Activated CD4-positive, CD25-positive, alpha-beta regulatory T cell treated with anti-CD3 and anti-CD28 coated beads, Interleukin-2, amount 50 U/mL, for 16 hours (primary cell): ENCODE measurements at places on chromosomes 11 and 22.
A peak's percentile ranks its signal among the peaks of the same experiment; 100 is the strongest.

GRCh38 chr11:111935317-111936039, 1.7 kb upstream of the DIXDC1 start:
- DNase-seq: no peak

DNA sequence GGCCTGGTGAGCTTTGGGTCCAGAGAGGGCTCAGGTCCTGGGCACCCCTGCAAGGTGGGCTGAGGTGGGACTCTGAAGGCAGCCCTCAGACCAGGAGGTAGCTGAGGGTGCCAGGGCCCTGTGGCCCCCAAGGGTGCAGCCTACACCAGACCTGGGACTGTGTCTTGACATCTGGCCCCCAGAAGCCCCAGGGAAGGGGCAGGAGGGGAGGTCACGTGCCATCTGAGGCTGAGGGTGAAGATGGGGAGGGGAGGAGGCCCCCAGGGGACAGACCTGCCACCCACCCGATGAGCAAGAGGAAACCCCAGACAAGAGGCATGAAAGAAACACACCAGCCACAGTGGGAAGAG, 520.2 kb downstream of the BRD1 start:
- no peak for DNase-seq

DNA sequence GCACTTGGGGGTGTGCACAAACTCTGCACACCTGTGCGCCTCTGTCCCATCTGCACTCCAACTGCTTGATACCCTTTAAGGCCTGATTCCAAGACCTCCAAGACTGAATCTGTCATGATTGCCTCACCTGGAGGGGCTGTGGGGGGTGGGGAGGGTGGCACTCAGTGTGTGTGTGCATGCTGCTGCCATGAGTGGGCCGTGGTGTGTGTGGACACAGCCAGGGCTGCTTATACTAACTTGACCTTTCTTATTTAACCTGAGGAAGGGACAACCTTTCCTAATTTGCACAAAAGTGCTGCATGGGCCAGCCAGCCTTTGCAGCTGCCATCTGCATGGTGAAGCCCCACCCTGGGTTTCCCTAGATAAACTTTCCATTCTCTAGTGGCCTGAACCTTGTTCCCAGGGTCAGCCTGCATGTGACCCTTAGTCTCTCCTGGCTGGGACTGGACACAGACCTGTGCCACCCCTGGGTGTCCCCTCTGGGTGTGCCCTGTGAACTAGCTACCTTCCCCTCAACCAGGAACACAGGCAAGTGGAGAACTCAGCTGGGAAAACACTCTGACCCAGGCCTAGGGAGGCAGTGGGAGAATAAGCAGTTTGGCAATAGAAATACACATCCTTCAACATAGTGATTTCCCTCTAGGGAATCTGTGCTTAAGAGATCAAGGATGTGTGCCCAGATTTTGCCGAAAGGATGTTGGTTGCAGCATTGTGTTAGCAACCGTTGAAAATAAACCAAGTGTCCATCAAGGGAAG, 45.4 kb upstream of the DKK3 start:
- no peak for DNase-seq

DNA sequence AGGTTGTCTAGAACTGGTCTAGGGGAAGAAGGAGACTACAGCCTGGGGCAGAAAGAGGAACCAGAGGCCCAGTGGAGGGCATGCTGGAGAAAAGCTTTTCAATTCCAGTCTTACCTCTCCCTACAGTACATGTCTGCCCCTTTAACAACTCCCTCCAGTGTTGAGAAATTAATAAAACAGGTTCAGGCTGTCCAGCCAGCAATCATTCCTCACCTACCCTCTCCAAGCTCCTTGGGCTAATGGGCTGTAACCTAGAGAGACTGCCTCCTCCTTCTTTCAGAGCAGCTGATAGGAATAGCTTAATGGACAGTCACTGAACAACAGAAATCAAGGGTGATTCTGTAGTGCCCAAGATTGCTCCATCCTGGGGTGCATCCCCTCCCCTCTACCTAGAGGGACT, 8.8 kb downstream of the SLC35F2 start:
- no peak for DNase-seq

DNA sequence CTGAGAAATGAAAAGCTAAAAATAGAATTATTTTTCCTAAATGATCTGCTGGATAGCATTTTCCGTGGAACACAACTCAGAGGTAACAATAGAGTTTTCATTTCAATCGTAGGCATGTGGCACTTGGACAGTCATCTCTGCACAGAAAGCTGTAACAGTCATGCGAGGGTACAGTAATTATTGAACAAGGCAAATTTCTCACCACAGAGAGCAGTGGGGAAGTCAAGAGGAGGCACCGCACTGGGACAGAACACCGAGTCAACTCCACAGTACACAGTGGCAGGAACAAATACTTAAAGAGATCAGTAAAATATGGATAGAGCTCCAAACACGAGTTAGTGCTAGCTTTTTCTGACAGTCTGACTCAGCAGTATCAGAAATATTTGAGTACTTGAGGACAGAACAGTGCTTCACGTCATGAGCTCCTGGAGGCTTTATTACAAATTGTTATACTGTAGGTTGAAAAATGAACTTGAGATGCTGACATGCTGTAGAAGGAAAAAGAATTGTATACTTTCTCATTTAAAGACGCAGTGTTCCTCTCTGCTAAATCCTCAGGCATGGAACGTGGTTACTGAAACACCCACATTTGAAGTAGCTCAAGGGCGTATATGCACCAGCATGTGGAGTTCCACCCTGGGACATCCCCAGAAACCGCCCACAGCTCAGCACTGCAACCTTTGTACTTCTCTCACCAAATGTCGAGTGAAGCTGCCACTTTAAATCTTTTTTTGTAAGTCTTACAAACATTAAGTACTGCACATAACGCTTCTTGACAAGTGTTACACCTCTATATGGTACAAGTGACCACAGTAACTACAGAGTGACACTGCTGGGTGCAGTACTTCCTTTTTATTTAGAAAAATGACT, 27.4 kb upstream of the YPEL1 start:
- no peak for DNase-seq

- DNase-seq: no peak
These were observed 547.6 kb downstream of the INSC start for GRCh38 chr11:15662285-15662684.

- DNase-seq: no peak
These were observed 10.4 kb downstream of the OAF start for GRCh38 chr11:120221115-120221752.

- DNase-seq: no peak
These were observed 517 bp downstream of the HIRA start for GRCh38 chr22:19430890-19431541.

DNA sequence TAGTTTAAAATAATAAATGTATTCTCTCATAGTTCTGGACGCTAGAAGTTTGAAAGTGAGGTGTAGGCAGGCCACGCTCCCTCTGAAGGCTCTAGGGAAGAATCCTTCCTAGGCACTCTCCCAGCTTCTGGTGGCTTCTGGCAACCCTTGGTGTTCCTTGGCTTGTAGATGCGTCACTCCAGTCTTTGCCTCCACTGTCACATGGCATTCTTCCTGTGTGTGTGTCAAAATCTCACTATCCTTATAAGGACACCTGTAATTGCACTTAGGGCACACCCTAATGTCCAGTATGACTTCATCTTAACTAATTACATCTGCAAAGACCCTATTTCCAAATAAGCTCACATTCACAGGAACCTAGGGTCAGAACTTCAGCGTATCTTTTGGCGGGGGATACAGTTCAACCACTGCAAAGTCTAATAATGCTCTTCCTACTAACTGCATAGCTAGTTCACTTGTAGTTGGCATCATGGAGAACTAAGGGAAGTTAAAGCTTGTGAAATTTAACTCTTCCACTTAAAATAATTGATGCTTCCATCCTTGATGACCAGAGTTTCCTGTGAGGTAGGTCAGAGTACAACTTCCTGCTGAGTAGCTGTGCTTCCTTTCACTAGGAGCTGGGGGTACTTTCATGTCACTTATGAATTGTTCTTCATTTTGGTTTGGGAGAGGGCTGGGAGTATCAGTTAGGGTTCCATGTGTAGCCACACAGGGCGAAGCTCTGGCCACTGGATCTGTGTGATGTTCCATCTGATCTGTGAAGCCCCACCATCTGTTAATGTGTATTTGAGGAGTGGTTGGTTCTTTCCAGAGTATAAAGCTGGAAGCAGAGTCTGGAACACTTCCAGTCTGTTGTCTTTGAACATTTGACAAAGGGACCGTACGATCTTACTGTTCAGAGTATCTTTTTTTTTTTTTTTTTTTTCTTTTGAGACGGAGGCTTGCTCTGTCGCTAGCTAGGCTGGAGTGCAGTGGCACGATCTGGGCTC, 10.5 kb downstream of the YWHAH start:
- no peak for DNase-seq

DNA sequence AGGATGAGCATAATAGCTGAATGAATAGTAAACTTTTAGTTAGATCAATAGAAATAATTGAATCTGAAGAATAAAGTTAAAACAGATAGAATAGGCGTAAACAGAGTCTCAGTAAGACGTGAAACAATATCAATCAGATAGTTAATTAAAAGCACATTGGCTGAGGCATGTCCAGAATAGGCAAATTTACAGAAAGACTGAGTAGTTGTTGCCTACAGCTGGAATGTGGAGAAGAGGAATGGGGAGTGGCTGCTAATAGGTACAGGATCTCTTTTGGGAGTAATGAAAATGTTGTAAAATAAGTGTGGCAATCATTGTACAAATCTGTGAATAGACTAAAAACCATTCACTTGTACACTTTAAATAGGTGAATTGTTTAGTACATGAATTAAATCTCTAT, 36.3 kb upstream of the ME3 start:
- DNase-seq: no peak

GRCh38 chr11:118092907-118093571, 6.3 kb upstream of the SMIM35 start:
- no peak for DNase-seq

- peak; percentile 77 for DNase-seq
These were observed 94.1 kb downstream of the SWAP70 start for GRCh38 chr11:9757809-9758636.

GRCh38 chr11:73189315-73189714, 28.8 kb upstream of the P2RY2 start:
- no peak for DNase-seq

DNA sequence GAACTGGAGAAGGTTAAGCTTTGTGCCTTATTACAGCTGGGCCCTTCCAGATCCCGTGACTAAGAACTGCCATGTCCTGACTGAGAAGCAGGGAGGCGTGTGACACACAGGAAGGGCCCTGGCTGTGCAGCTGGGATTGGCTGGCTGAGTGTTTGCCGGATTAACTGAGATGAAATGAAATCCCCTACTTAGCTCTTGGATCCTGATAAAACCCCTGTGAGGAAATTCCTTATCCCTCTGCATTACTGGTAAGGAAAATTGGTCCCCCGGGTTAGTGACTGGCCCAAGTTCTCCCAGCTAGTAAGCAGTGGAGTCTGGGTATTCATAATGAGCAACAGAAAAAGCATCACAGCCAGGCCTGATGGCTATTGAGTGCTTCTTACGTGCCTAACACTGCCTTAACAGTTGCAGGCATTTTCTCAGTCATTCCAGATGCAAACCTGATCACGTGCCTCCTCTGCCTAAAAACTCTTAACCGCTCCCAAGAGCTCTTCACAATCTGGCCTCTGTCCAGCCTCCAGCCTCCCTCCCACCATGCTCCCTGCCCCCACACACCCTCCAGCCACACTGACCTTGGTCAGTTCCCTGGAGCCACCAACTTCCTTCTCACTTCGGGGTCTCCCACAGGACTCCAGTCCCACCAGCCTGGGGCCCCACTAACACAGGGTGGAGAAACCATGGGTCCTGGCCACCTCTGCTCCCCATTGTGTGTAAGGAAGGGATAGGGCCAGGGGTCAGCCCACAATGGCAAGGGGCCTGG, 37.8 kb downstream of the ARRB1 start:
- no peak for DNase-seq

DNA sequence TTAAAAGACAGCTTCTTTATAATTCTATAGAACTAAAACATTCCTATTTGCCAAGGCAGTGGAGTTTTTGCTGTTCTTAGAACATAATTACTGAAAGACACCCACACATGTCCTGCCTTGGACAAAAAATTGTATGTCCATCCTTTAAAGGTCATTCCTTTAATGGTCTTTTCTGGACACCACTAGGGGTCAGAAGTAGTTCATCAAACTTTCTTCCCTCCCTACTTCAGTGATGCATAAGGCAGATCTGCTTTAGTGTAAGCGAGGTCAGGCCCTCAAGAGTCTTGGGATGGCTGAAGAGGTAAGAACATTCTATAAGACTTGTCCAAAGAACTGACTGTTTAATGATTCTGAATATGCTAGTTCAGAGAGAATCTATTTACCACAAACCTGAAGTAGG, 4.3 kb upstream of the OR51V1 start:
- DNase-seq: no peak

GRCh38 chr11:124842305-124842704, 22.9 kb upstream of the ROBO3 start:
- no peak for DNase-seq

DNA sequence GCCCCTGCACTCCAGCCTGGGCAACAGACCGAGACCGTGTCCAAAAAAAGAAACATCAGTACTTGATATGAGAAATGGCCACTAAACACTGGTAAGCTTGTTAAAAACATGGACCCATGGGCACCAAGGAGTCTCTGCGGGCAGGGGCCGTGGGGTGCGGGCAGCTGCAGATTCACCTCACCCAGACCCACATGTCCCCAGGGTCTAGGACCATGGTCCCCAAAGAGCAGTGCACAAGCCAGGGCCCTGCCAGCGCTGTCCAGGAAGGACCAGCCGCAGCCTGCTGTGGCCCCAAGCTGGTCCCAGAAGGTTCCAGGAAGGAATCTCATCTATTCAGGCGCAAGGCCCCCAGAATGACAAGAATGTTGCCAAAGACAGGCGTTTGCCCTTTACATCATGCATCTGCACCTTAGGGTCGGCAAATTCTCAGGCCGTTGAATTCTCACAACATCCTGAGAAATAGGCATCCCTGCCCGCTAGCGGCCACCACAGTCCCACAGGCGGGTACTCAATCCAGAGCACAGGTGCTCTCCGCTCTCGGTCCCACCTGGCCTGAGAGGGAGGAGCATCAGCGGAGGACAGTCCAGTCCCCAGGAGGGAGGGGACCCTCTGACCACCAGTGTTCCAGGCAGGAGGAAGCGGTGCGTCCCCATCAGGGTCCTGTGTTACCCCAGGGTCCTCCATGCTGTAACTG, 9.5 kb downstream of the YPEL1 start:
- DNase-seq: no peak

- no peak for DNase-seq
These were observed 3.1 kb upstream of the CLDN5 start for GRCh38 chr22:19527321-19527721.

DNA sequence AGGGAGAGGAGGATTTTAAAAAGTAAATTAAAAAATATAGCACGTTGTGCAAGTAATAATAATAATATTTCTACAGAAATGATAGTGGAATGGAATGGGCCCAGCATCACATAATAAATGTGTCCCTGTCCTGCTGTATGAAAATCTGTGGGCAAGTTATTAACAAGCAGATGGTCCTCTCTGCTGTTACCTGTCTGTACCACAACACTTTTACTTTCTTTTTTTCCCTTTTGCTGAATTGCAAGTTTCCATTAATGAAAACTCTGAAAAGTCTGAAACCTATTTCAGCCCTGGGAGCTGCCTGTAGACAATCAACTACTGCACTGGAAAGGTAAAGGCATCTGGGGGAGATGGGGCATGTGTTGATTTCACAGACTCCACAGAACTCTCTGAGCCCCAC, 937.1 kb downstream of the OPCML start:
- DNase-seq: no peak

- no peak for DNase-seq
These were observed 3.1 kb downstream of the KCNJ4 start for GRCh38 chr22:38451864-38452263.

- DNase-seq: no peak
These were observed 31.4 kb upstream of the VPREB1 start for GRCh38 chr22:22213231-22213630.

- no peak for DNase-seq
These were observed 15.4 kb downstream of the FAM181B start for GRCh38 chr11:82718307-82718706.

GRCh38 chr22:22721681-22722354, 77.4 kb downstream of the GGTLC2 start:
- DNase-seq: peak; percentile 13
